ENCODE measurements at places on chromosomes 7 and 10.

DNA sequence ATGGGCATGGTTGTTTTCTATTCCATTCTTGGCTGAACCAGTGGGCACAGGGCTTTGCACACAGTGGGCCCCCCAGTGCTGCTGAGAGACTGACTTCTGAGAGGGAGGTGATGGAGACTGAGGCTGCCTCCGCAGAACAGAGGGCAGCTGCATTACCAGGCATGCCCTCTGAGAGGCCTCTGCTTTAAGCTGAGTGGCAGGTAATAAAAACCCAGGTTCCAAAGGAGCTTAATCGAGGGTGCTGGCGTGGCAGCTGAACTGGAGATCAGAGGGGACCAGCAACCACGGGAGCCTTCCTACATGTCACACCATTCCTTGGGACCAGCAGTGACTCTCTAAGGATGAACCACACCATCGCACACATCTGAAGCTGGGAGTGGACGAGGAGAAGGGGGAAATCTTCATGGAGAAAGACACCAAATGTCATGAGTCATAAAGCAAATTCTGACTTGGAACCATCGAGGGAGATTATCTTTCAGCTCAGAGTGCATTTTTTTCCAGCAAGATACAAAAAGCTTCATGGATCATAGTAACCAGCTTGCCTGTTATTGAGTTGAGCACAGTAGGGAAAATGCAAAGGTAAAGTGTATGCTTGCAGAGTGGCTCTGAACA is 24.6 kb downstream of the HIPK2 start:
- no peak for DNase-seq

DNA sequence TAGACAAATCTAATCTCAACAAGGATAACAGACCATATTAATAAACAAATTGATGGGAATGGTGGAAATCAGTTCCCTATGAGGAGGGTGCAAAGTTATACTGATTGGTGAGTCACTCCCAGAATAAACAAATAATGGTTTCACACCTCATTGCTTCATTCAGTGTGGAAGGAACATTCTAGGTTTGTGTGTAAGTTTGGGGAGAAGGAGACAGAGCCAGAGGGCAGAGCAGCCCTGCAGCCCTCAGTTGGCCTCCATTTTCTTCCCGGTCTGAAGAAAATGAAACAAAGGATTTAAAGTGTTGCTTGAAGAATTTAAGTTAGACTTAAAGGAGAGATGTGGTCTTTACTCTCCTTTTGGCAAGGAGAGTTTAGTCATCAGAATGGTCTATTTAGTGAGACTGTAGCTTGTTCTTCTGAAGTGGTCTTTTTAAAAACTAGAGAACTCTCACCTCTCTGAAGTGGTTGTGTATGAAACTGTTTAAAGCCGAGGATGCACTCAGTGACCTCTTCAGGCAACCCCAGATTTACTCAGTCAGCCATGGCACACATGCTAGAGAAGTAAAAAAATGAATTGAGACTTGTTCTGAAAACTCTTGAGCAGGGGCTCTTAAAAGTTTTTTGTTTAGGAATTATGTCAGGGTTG is 27.2 kb downstream of the IKZF1 start:
- no peak for DNase-seq

DNA sequence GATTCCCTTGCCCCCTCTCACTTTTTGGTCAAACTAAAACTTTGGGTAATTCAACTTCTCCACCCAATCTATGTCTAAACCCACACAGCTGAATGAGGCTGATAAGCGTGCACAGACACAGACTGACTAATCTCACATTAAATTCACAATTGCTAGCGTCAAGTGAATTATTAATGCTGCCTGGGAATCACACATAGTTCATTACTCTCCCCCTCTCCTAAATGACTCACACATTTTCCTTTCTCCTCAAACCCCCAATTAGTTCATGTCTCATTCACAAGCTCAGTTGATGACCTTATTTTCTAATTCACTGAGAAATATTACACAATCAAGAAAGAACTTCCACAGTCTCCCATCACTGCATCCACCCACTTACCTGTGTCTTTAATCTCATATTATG is 14.5 kb downstream of the KLF14 start:
- no peak for DNase-seq

- no peak for DNase-seq
These were observed 29.4 kb downstream of the RRP12 start for GRCh38 chr10:97371696-97372095.

DNA sequence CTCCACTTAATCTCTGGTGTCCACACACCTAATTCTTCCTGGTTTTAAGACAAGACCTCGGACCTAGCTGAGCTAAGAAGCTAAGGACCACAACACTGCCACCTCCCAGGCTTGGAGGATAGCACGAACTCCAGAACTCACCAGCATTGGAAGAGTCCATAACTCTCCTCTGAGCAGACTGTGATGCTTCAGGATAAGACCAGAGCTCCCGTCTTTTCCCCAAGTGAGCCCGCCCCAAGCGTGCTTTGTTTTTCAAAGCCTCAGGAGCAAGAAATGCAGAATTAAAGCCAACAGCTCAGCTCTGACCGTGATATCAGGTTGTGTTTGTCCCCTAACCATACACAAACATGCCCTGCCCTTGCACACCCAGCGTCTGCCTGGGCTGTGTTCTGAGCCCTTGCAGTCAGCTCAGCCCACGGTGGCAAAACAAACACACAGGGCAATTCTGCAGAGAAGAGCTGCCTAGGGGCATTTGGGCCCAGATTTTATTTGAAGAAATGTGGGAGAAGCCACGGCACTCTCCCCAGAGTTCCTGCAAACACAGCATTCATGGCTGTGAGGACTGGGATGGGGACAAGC is 145.4 kb downstream of the WDR11 start:
- DNase-seq, result no peak

DNA sequence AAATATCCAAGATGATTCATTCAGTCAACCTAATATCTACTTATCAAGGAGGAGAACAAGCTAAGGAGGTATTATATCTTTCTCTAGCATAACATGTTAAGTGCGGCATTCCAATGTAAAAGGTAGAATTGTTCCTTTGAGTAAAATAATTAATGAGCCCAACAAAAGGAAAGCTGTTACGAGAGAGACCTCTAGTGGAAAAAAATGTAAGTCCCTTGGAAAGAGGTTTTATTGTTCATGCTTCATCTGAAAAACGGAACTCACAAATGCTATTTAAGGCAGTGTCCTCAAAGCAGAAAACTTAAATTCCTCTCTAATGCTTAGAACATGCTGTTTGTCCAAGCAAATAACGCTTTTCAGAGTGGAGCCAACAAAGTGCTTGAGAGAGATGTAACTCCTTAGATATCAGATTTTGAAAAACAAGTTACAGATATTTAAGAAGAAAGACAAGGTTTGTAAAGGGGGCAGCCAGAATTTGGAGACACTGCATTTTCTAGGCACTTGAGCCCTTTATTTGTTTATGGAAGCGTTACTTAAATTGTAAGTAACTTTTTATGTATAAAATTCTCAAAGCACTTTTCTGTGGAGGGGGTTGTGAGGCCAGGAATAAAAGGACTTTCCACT is 119.9 kb downstream of the TFEC start:
- no peak for DNase-seq

DNA sequence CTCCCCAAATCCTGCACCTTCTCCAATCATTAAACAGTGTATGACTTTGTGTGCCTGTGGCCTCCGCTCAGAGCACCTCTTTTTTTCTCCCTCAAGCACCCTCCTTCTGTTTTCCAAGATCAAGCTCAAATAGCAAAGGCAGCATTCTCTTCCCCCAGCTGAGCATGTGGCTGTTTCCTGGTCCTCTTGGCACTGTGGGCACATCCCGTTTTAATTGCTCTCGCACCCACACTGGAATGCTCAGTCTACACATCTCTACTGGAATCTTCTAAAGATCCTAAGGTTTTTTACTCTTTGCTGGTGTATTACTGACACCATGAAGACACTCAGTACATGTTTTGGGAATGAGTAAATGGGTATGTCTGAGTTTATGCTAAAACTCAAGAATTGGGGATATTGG is 107.4 kb downstream of the WDFY4 start:
- DNase-seq, result no peak

DNA sequence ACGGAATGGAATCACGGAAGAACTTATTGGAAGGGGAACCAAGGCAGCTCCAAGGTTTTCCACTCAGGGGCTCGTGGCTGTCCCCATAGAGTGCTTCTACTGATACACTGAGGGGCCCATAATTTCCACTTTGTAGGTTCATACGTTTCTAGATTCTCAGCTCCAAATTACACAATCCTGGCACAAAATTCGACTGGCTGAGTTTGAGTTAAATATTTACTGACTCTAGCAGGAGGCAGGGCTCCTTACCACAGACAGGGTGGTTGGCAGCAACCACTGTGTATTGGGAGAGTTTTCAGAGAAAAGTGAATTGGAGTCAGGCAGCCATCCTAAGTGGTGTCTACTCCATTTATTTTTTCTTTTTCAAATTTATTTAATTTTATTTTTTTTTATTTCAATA is 55.4 kb upstream of the SEC61G start:
- no peak for DNase-seq

- no peak for DNase-seq
These were observed 128.0 kb downstream of the ADRA2A start for GRCh38 chr10:111204838-111205237.

- no peak for DNase-seq
These were observed 302.6 kb upstream of the SP4 start for GRCh38 chr7:21125297-21125696.

GRCh38 chr10:8071006-8071405 is 16.5 kb downstream of the GATA3 start:
- DNase-seq, result no peak

DNA sequence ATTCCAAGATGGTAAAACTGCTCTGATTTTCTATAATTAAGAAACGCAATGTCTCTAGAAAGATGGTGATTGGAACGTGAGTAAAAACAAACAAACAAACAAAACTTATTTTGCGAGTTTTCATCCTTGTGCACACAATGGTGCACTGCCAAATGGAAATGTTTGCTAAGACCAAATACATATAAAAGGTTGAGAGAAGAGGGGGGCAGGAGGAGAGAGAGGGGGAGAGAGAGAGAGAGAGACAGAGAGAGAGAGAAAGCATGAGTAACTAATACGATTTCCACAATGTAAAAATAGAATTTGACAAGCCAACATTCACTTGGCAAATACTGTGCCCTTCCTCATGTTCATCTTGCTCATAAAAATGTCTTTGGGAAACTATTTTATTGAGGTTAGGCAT is 375.4 kb downstream of the CNTNAP2 start:
- DNase-seq, result no peak

DNA sequence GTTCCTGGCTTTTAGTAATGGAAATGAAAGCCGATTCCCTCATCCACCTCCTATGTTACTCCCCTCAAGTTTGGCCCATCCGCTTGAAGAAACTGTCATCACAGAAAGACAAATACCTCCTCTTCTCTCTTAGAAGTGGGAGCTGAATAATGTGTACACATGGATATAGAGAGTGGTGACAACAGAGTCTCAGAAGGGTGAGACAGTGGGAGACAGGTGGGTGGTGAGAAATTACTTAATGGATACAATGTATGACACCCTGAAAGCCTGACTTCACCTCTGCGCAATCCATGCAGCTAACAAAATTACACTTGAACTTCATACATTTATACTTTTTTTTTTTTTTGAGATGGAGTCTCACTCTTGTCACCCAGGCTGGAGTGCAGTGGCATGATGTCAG is 217.5 kb downstream of the SKIDA1 start:
- no peak for DNase-seq

- no peak for DNase-seq
These were observed 451.3 kb downstream of the GPAM start for GRCh38 chr10:111732166-111732785.

- no peak for DNase-seq
These were observed 152.6 kb downstream of the POU6F2 start for GRCh38 chr7:39130274-39130673.

GRCh38 chr10:11742009-11742778 is at the start of gene ECHDC3:
Gene ECHDC3 (plus strand): TSS chr10:11742382. CDS start chr10:11742577, 195 bp downstream.
- peak; percentile 81 for DNase-seq

DNA sequence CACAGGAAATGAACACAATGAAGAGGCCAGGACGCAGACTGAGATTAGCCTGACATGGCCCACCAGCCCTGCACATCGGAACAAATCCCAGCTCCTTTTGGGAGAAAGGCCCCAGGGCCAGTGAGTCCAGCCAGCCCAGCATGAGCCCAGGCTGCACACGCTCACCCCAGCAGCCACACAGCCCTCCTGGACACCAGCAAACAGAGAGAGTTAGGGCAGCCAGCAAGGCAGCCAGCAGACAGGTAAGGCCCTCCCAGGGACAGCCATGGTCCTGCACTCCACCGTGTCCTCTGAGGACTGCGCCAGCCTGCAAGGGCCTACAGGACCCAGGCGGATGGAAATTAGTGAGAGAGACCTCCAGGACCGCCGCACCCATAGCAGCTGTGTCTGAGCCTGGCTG is 8.1 kb upstream of the GRID1 start:
- peak; percentile 47 for DNase-seq

DNA sequence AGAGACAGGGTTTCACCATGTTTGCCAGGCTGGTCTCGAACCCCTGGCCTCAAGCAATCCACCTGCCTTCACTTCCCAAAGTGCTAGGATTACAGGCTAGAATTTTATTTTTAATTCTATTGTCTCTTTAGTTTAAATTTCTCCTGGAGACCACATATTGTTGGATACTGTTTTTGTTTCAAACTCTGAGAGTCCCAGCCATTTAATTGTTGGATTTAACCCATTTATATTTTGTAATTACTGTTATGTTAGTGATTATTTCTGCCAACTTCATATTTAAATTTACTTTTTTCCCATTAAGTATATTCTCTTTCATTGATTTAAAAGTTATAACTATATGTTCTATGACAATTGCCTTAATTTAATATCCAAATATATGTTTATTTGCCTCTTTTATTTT is 185.6 kb downstream of the ZNF248 start:
- no peak for DNase-seq

GRCh38 chr10:32373031-32373430 is 26.1 kb upstream of the EPC1 start:
- no peak for DNase-seq

GRCh38 chr7:112173568-112173905 is 32.7 kb downstream of the DOCK4 start:
- DNase-seq, result no peak

DNA sequence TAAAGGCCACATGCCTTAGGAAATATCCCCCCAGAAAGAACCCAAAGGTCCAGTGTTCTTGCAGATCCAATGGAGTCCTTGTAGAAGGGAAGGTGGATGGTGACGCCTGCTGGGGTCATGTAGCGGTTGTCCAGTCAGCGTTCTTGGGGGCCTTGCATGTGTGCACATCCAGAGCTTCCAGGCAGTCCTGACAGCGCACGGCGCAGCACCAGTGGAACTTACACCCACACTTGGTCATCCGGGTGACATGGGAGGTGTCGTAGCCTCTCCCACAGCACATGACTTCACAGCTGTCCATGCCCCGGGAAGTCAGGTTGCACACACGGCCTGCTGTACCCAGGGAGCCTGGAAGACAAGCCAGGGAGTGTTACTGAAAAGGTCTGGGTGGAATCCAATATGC is 44.8 kb downstream of the WNT2 start:
- peak; percentile 64 for DNase-seq

GRCh38 chr7:35987016-35987415 is 166.0 kb upstream of the EEPD1 start:
- no peak for DNase-seq

- no peak for DNase-seq
These were observed 164.6 kb downstream of the PKD1L1 start for GRCh38 chr7:47783456-47784223.

Measured in suprapubic skin (tissue), 4 donors.